Mesothelial cell of epicardium (in vitro differentiated cells): ENCODE measurements at places on chromosomes 16 and 17. TPM values are rescaled to one million over a fixed set of nuclear protein-coding genes. Genes with fewer than 3 reads are reported as not detected.

GRCh38 chr16:49850558-49851467 is 5.1 kb downstream of the ZNF423 start:
- DNase-seq = no peak

Gene TBC1D3D
- 0.72 to 1.3 TPM (median 1.0 TPM) in 3 replicates for total RNA-seq

- peak; percentile 57 for DNase-seq
Measured at GRCh38 chr17:76240461-76241203, at the start of gene RNF157. Gene RNF157, minus strand, starts transcription at chr17:76240493. Its CDS starts 253 bp downstream, at chr17:76240240.

Gene ALOX15B
- total RNA-seq = 0.09 TPM in 1 of 3 replicates, not detected in the others

Gene ABCC6
- 2.6 to 4.2 TPM (median 3.2 TPM) in 3 replicates for total RNA-seq

DNA sequence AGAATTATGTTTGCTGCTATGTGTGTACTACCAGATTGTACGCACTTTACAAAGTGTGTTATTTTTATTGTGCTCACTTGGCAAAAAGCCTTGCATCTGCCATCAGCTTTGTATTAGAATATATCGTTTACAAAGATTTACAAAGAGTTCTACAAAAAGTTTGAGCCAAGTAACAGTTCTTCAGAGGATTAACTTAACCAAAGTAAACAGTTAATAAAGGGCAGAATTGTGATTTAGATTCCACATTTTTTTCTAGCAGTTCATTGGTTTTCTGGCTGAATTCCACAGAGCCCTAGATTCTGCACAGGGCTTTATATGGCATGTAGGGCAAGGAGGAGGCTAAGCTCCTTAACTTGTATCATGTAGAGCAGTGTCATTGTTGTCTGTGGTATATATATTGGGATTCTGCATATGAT is 29.4 kb downstream of the UTP18 start:
- no peak for DNase-seq
